ENCODE measurements at places on chromosomes 3 and 15.

- H3K36me3 ChIP-seq = peaks cover 20% of the 10 kb centered on the region
- no peak for DNase-seq
- peaks cover 12% of the 10 kb centered on the region for H3K4me1 ChIP-seq
Observed at GRCh38 chr3:126912491-126913195, 70.3 kb upstream of the PLXNA1 start.

DNA sequence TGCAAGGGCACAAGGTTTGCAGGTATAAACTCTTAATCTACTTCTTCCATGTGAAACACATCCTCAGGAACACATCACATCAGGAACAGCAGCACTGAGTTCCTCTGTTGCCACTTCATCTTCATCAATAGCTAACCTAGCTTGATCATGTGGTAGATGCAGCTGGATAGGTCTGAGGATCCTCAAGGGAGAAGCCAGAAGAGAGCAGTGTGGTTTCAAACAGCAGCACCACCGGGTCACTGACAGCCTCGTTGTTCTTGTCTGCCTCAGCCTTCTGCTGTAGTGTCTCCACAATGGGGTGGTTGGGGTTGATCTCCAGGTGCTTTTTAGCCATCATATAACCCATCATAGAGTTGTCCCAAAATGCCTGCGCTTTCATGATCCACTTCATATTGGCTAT lies 58.8 kb downstream of the ADAM10 start:
- no peak overlapping the region for H3K4me3 ChIP-seq
- H3K36me3 ChIP-seq = peaks cover 4% of the 10 kb centered on the region
- no peak overlapping the region for H3K27ac ChIP-seq
- no peaks in the 10 kb centered on the region for H3K27me3 ChIP-seq
- no peak for DNase-seq
- H3K4me1 ChIP-seq = no peaks in the 10 kb centered on the region

DNA sequence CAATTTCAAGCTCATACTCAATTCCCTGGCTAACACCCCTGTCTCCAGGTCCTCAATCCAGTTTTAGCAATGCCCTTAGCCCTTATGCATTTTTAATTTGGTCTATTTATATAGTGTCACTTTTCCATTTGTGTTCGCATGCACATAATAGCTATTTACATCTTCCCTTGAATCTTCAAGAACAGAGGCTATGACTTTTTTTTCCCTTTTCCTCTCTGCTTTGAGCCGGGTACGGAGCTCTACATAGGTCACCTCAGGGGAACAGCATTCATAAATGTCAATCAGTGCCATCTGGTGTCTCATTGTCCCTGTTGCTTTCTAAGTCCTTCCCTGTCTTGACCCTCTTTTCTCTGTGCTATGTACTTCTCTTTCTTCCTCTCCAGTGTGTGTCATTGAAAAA lies 26.5 kb upstream of the ACTC1 start:
- no peaks in the 10 kb centered on the region for H3K27me3 ChIP-seq
- H3K4me1 ChIP-seq = no peaks in the 10 kb centered on the region
- H3K27ac ChIP-seq = no peak overlapping the region
- no peaks in the 10 kb centered on the region for H3K36me3 ChIP-seq

- H3K4me3 ChIP-seq = no peak overlapping the region
- no peak for DNase-seq
- no peaks in the 10 kb centered on the region for H3K4me1 ChIP-seq
- no peaks in the 10 kb centered on the region for H3K36me3 ChIP-seq
Observed at GRCh38 chr3:170953229-170953628, 44.8 kb upstream of the EIF5A2 start.

- no peak overlapping the region for H3K4me3 ChIP-seq
- H3K27me3 ChIP-seq = peaks cover 14% of the 10 kb centered on the region
- H3K36me3 ChIP-seq = no peaks in the 10 kb centered on the region
- no peak for DNase-seq
Observed at GRCh38 chr15:88776646-88777045, 26.6 kb upstream of the ACAN start.

- H3K36me3 ChIP-seq = peaks cover 11% of the 10 kb centered on the region
- no peaks in the 10 kb centered on the region for H3K27me3 ChIP-seq
- DNase-seq = peak; percentile 72
- no peak overlapping the region for H3K27ac ChIP-seq
- no peak overlapping the region for H3K4me3 ChIP-seq
- peaks cover 36% of the 10 kb centered on the region for H3K4me1 ChIP-seq
Observed at GRCh38 chr3:67647390-67647878, 7.0 kb downstream of the SUCLG2 start.

GRCh38 chr15:61687651-61688050 lies 372.6 kb downstream of the VPS13C start:
- H3K4me1 ChIP-seq = no peaks in the 10 kb centered on the region
- peak; percentile 39 for DNase-seq
- no peak overlapping the region for H3K4me3 ChIP-seq
- no peaks in the 10 kb centered on the region for H3K36me3 ChIP-seq
- H3K27ac ChIP-seq = no peak overlapping the region

GRCh38 chr3:50632450-50632849 lies 15.5 kb downstream of the MAPKAPK3 start:
- H3K4me1 ChIP-seq = peaks cover 47% of the 10 kb centered on the region
- DNase-seq = no peak
- H3K27ac ChIP-seq = no peak overlapping the region
- H3K36me3 ChIP-seq = no peaks in the 10 kb centered on the region
- H3K27me3 ChIP-seq = no peaks in the 10 kb centered on the region
- H3K4me3 ChIP-seq = no peak overlapping the region

GRCh38 chr3:123021388-123021787 lies 6.2 kb downstream of the SEMA5B start:
- no peaks in the 10 kb centered on the region for H3K36me3 ChIP-seq
- no peak for DNase-seq
- H3K4me1 ChIP-seq = peaks cover 6% of the 10 kb centered on the region

GRCh38 chr15:90603893-90604292 lies 74.2 kb downstream of the CRTC3 start:
- H3K4me1 ChIP-seq = peaks cover 7% of the 10 kb centered on the region
- H3K27ac ChIP-seq = no peak overlapping the region
- peaks cover 71% of the 10 kb centered on the region for H3K36me3 ChIP-seq
- H3K4me3 ChIP-seq = no peak overlapping the region
- no peaks in the 10 kb centered on the region for H3K27me3 ChIP-seq

- no peaks in the 10 kb centered on the region for H3K36me3 ChIP-seq
- H3K4me1 ChIP-seq = peaks cover 23% of the 10 kb centered on the region
- no peak overlapping the region for H3K27ac ChIP-seq
- no peak for DNase-seq
Observed at GRCh38 chr3:100096866-100097265, 17.4 kb downstream of the FILIP1L start.
